Stimulated activated naive CD8-positive, alpha-beta T cell treated with anti-CD3 and anti-CD28 coated beads, Interleukin-15, amount 100 ng/mL, for 72 hours (primary cell): ENCODE measurements at places on chromosomes 16 and 17.
A peak's percentile ranks its signal among the peaks of the same experiment; 100 is the strongest.

- DNase-seq = no peak
Measured at GRCh38 chr17:45824901-45825492, 19.7 kb upstream of the SPPL2C start.

GRCh38 chr17:75693500-75694481 is 26.7 kb downstream of the SAP30BP start:
- no peak for DNase-seq

- peak; percentile 54 for DNase-seq
Measured at GRCh38 chr17:45172541-45173286, 11.0 kb downstream of the HEXIM2 start.

DNA sequence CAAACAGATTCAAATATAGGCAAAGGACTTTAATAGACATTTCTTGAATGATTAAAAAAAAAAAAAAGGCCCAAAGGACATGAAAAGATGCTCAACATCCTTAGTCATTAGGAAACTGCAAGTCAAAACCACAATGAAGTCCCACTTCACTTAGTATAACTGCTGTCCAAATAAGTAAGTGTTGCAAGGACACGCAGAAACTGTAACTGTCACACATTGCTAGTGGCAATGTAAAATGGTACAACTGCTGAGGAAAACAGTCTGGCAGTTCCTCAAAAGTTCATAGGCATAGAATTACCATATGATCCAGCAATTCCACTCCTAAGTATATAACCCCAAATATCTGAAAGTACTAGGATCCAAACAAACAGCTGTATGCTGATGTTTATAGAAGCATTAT is 112.7 kb downstream of the BRIP1 start:
- DNase-seq = no peak

DNA sequence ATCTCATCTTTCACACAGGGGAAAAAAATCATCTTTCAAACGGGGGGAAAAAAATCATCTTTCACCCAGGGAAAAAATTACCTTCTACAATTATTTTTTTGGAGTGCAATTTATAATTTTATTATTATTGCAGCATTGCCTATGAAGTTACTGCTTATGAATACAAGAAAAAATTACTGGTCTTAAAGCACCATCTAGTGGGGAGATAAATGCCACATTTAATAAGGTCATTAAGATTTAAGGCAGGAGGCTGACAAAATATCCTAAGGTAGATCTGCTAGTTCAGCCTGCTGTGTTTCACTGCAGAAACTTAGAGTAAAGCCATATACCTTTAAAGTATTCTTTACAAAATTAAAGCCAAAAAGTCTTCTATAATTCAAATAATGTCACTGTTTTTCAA is 13.7 kb downstream of the SHCBP1 start:
- DNase-seq = no peak
